ENCODE measurements at places on chromosomes 7 and 10.

DNA sequence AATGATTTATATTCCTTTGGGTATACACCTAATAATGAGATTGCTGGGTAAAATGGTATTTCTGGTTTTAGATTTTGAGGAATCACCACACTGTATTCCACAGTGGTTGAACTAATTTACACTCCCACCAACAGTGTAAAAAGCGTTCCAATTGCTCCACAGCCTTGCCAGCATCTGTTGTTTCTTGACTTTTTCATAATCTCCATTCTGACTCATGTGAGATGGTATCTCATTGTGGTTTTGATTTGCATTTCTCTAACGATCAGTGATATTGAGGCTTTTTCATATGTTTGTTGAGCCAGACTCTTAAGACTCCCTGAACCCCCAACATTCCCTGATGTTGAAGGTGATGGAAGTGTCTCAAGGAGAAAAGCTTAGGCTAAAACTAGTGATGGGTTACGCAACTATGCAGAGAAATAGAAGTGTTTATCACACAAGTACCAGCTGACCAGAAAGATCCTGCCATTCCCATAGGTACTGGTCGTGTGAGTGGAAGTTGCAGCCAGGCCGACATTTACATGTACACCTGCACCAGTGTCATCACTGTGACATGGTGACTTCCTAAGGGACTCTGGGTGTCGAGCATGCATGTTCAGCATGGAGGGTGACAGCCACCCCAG lies 711.2 kb upstream of the NRP1 start:
- no peak for DNase-seq
- H3K36me3 ChIP-seq = no peaks in the 10 kb centered on the region
- no peaks in the 10 kb centered on the region for H3K4me1 ChIP-seq
- no peaks in the 10 kb centered on the region for H3K27me3 ChIP-seq

GRCh38 chr7:111647881-111648280 lies 85.6 kb upstream of the IMMP2L start:
- H3K27ac ChIP-seq = no peak overlapping the region
- no peak overlapping the region for H3K4me3 ChIP-seq
- no peak for DNase-seq
- H3K4me1 ChIP-seq = no peaks in the 10 kb centered on the region
- peaks cover 23% of the 10 kb centered on the region for H3K27me3 ChIP-seq
- H3K36me3 ChIP-seq = no peaks in the 10 kb centered on the region

GRCh38 chr7:101303102-101303701 lies 18.4 kb downstream of the IFT22 start:
- peaks cover 2% of the 10 kb centered on the region for H3K36me3 ChIP-seq
- peaks cover 7% of the 10 kb centered on the region for H3K4me1 ChIP-seq
- H3K4me3 ChIP-seq = peak overlapping the region; percentile 0
- H3K27ac ChIP-seq = no peak overlapping the region

DNA sequence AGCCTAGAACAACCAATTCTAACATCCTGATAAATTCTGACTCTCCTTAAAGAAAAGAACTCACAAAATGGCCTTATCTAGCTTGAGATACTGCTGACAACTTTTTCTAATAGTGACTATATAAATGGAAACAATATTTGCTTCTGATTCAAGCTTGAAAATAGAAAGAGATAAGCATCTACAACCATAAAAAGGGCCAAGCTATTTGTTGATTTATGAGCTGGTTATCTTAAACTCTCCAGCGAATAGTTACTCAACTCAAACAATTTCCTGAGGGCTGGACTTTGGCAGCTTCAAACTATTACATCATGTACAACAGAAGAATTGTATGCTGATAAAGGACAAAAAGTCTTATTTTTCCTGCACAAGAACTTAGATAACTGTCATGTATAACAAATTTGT lies 4.6 kb downstream of the USP54 start:
- DNase-seq = no peak
- H3K36me3 ChIP-seq = no peaks in the 10 kb centered on the region
- H3K4me1 ChIP-seq = peaks cover 15% of the 10 kb centered on the region
- no peaks in the 10 kb centered on the region for H3K27me3 ChIP-seq
- H3K27ac ChIP-seq = no peak overlapping the region

GRCh38 chr10:6601246-6601805 lies 21.2 kb upstream of the PRKCQ start:
- peaks cover 33% of the 10 kb centered on the region for H3K4me1 ChIP-seq
- peak overlapping the region; percentile 57 for H3K4me3 ChIP-seq
- peaks cover 11% of the 10 kb centered on the region for H3K36me3 ChIP-seq
- DNase-seq = peak; percentile 15

- H3K27me3 ChIP-seq = no peaks in the 10 kb centered on the region
- H3K27ac ChIP-seq = no peak overlapping the region
- DNase-seq = no peak
- H3K4me1 ChIP-seq = no peaks in the 10 kb centered on the region
Measured at GRCh38 chr7:124322561-124322960, 289.7 kb upstream of the TMEM229A start.

GRCh38 chr10:49761201-49761788 lies 828 bp downstream of the OGDHL start:
- H3K36me3 ChIP-seq = no peaks in the 10 kb centered on the region
- DNase-seq = no peak
- H3K27me3 ChIP-seq = peaks cover 46% of the 10 kb centered on the region
- H3K4me3 ChIP-seq = no peak overlapping the region
- H3K27ac ChIP-seq = no peak overlapping the region
- H3K4me1 ChIP-seq = peaks cover 8% of the 10 kb centered on the region

DNA sequence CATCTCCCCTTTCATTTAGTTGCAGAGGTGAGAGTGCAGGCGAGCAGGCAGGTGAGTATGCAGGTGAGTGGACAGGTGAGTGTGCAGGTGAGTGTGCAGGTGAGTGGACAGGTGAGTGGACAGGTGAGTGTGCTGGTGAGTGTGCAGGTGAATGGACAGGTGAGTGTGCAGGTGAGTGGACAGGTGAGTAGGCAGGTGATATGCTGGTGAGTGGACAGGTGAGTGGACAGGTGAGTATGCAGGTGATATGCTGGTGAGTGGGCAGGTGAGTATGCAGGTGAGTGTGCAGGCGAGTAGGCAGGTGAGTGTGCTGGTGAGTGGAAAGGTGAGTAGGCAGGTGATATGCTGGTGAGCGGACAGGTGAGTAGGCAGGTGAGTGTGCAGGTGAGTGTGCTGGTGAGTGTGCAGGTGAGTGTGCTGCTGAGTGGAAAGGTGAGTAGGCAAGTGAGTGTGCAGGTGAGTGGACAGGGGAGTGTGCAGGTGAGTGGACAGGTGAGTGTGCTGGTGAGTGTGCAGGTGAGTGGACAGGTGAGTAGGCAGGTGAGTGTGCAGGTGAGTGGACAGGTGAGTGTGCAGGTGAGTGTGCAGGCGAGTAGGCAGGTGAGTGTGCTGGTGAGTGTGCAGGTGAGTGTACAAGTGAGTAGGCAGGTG lies 165.6 kb downstream of the ADARB2 start:
- H3K4me1 ChIP-seq = no peaks in the 10 kb centered on the region
- H3K36me3 ChIP-seq = peaks cover 7% of the 10 kb centered on the region
- peaks cover 42% of the 10 kb centered on the region for H3K27me3 ChIP-seq
- no peak for DNase-seq
- no peak overlapping the region for H3K4me3 ChIP-seq

DNA sequence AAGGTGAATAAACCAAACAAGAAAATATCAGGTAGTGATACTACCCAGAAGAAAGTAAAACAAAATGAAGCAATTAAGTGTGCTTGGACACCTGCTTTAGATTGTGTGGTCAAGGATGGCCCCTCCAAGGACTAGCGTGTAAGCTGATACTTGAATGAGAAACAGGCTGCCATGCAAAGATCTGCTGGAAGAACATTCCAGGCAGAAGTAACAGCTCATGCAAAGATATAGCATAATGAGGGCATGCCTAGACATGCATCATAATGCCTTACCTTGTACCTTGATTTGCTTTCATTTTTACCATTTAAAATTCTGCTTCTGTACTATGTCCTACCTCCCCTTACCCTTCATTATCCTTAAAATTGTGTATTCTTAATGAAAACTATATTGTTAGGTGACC lies 74.8 kb upstream of the HDAC9 start:
- no peak overlapping the region for H3K4me3 ChIP-seq
- no peak for DNase-seq
- H3K36me3 ChIP-seq = no peaks in the 10 kb centered on the region
- H3K4me1 ChIP-seq = no peaks in the 10 kb centered on the region

GRCh38 chr10:70093335-70093944 lies 39.2 kb downstream of the AIFM2 start:
- H3K4me3 ChIP-seq = peak overlapping the region; percentile 85
- H3K4me1 ChIP-seq = peaks cover 36% of the 10 kb centered on the region
- peak overlapping the region; percentile 97 for H3K27ac ChIP-seq
- H3K27me3 ChIP-seq = no peaks in the 10 kb centered on the region

GRCh38 chr10:48760983-48761382 lies 76.3 kb downstream of the WDFY4 start:
- no peaks in the 10 kb centered on the region for H3K4me1 ChIP-seq
- no peak overlapping the region for H3K27ac ChIP-seq
- peaks cover 38% of the 10 kb centered on the region for H3K27me3 ChIP-seq
- no peaks in the 10 kb centered on the region for H3K36me3 ChIP-seq
- no peak for DNase-seq
- no peak overlapping the region for H3K4me3 ChIP-seq

GRCh38 chr10:7186387-7187018 lies 224.3 kb downstream of the SFMBT2 start:
- no peak for DNase-seq
- H3K4me3 ChIP-seq = no peak overlapping the region

DNA sequence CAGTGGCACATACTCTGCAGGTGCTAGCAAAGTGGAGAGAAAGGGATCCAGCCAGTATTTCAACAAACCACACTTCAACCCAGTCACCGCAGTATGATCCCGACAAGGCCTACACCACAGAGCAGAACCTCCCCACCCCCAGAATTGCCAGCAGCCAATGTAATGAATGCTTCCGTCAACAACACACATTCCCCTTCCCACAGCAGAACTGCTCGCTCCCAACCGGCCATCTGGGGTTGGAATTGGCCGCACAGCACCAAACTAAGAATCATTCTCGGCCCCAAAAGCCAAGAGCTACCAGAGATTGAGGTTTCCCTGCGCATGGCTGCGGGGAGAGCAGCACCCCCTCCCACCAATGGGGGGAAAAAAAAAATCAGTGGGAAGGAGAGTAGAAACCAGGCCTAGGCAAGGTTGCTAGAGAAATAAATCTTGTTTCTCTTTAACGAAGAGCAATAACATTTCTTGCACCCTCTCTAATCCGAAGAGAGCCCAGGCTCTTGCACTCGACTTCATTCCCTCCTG lies 1.1 kb downstream of the WASL start:
- H3K36me3 ChIP-seq = peaks cover 22% of the 10 kb centered on the region
- H3K27me3 ChIP-seq = no peaks in the 10 kb centered on the region
- DNase-seq = no peak
- peaks cover 63% of the 10 kb centered on the region for H3K4me1 ChIP-seq
- H3K4me3 ChIP-seq = peak overlapping the region; percentile 95

- no peaks in the 10 kb centered on the region for H3K27me3 ChIP-seq
- H3K27ac ChIP-seq = no peak overlapping the region
Measured at GRCh38 chr7:44564606-44565005, 9.1 kb downstream of the DDX56 start.

- no peak overlapping the region for H3K27ac ChIP-seq
- DNase-seq = no peak
- no peak overlapping the region for H3K4me3 ChIP-seq
Measured at GRCh38 chr10:101107771-101108170, 23.3 kb upstream of the TLX1 start.

DNA sequence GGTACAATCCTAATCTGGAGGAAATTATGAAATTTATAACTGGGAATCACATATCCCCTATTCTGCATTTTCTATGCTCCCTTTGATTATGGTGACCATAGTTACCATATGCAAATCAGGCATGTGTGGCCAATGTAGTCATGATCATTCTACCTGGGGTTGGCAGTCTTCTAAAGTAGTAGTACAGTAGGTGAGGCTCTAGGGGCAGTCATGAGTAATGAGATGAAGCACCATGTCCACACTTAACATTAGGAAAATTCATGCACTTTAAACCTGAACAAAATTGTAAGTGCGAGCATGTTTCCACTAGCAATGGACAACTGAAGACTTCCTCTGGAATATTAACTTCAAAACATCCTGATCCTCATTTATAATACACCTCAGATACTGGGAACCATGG lies 545.9 kb downstream of the SUGCT start:
- DNase-seq = no peak
- H3K4me3 ChIP-seq = no peak overlapping the region
- no peak overlapping the region for H3K27ac ChIP-seq
- no peaks in the 10 kb centered on the region for H3K27me3 ChIP-seq
- no peaks in the 10 kb centered on the region for H3K36me3 ChIP-seq
- no peaks in the 10 kb centered on the region for H3K4me1 ChIP-seq

- H3K27me3 ChIP-seq = peaks cover 11% of the 10 kb centered on the region
- no peak overlapping the region for H3K27ac ChIP-seq
- H3K4me3 ChIP-seq = no peak overlapping the region
- DNase-seq = no peak
Measured at GRCh38 chr10:83943920-83944319, 195.4 kb upstream of the GHITM start.

DNA sequence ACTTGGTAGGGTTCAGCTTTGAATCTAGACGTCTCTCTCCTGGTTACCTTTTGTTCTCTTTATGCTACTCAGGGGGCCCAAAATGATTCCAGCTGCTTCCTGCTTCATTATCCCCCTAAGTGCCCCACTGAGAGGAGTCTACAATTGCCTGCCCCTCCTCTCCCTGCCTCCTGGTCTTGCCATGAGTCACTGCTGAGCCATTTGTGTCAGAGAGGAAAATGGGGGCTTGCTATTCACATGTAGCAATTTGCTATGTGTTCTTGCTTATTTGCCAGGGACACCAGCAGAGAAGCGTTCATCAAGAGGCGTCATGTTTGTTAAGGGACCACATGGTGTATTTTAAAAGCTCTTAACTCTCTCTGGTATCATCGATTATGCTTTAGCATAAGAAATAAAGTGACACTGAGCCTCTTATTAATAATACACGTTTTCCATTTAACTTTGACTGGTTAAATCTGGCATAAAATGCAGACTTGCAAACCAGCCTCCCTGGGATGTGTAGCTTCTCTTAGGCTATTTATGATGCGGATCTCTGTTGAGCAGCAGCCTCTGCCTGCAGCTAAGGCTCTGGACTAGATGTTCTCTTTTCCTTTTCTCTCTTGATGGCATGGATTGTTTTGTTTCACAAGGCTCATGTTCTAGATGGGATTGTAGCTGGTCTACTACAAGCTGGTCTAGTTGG lies 239.3 kb downstream of the AUTS2 start:
- no peaks in the 10 kb centered on the region for H3K4me1 ChIP-seq
- DNase-seq = no peak

- DNase-seq = peak; percentile 41
- H3K27me3 ChIP-seq = peaks cover 34% of the 10 kb centered on the region
- no peaks in the 10 kb centered on the region for H3K4me1 ChIP-seq
Measured at GRCh38 chr7:48154792-48155413, 16.4 kb upstream of the ABCA13 start.

GRCh38 chr10:11793762-11794479 lies 29.2 kb upstream of the PROSER2 start:
- H3K27ac ChIP-seq = no peak overlapping the region
- no peaks in the 10 kb centered on the region for H3K36me3 ChIP-seq
- no peak overlapping the region for H3K4me3 ChIP-seq
- H3K27me3 ChIP-seq = peaks cover 17% of the 10 kb centered on the region

- H3K4me1 ChIP-seq = peaks cover 17% of the 10 kb centered on the region
- H3K4me3 ChIP-seq = no peak overlapping the region
- no peak for DNase-seq
- H3K36me3 ChIP-seq = peaks cover 3% of the 10 kb centered on the region
Measured at GRCh38 chr10:71333129-71333887, 14.2 kb downstream of the SLC29A3 start.

GRCh38 chr10:71698737-71699136 lies 20.8 kb downstream of the C10orf105 start:
- H3K27ac ChIP-seq = no peak overlapping the region
- DNase-seq = no peak
- peaks cover 6% of the 10 kb centered on the region for H3K36me3 ChIP-seq
